ENCODE measurements at places on chromosomes 3 and 15.

DNA sequence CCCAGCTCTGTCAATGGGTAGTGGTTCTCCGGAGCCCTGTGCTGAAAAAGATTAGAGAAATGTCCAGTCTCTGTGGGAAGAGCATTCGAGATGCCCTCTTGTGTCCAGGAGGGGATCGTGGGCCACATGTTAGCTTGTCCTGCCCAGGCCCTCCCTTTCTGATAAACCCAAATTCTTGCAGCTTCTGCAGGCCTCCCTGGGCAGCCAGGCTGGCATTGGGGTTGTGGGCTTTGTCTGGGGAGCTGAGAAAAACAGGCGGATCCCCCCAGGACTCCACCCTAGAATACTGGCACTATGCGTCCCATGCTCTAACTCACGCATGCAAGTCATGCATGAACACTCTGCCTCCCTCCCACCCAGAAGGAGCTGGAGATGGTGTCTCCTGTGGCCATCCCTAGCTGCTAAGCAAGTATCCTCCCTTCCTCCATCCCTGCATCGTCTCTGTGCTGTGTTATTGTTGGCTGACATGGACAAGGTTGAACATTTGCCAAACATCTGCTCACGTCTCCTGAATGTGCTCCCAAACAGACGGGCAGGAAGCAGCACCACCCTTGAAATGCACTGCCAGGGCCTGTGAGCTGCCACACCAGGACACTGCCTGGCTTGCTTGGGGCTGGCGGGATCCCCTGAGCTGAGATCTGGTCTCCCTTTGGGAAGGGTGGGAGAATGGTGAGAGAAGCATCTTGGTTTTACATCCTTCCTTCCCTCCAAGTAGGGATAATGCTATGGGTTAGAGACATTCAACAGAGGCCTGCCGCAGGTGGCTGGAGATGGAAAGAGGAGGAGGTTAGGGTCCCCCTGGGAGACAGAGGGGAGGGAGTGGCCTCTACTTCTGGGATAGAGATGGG lies 26.5 kb downstream of the CFAP161 start:
- peak; percentile 65 for DNase-seq

DNA sequence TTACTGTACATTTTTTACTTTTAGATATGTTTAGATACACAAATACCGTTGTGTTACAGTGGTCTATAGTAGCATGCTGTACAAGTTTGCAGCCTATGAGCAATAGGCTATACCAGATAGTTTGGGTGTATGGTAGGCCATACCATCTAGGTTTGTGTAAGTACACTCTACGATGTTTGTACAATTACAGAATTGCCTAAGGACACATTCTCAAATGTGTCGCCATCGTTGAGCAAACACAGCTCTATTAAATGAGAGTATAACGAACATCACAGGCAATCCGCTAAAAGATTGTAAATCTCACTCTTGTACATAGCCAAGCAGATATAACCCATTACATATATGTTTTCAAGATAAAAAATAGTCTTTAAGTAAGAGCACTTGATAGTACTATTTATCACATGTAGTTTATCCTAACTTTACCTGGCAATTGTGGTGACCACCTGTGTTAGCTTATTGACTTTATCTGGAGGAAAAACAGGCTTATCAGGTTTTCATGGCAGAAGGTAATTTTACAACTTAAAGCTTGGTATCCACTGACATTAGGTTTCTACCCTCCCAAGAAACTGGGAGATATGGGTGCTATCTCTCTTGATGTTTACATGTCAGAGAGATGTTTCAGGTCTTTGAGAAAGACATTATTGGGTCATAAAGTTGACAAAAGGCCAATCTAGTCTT lies 898.7 kb downstream of the NSUN3 start:
- no peak for DNase-seq

- no peak for DNase-seq
Measured at GRCh38 chr15:64134345-64134829, 17.1 kb upstream of the SNX22 start.

- DNase-seq: no peak
Measured at GRCh38 chr3:32951410-32951811, at the start of gene CCR4. TSS of gene CCR4 (plus strand) at chr3:32951644. CDS start at chr3:32953423, 1,779 bp downstream.

DNA sequence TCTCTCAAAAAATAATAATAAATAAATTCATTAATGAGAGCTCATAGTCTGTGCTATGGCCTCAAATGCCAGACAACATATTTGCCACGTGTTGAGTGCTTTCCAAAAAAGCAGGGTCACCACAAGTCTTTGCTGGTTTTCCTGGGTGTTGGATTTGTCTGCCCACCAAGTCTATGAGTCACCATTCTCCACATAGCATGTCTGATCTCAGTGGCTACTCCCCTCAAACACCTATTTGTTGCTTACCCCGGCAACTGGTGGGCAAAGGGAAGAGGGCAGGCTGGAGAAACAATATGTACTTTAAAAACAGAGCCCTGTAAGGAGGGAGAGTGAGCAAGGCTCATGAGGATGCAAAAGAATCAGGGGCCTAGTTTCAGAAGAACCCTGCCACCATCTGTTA lies 120.0 kb upstream of the ARRDC4 start:
- DNase-seq: no peak

- no peak for DNase-seq
Measured at GRCh38 chr3:158718490-158719170, 13.6 kb downstream of the RARRES1 start.

DNA sequence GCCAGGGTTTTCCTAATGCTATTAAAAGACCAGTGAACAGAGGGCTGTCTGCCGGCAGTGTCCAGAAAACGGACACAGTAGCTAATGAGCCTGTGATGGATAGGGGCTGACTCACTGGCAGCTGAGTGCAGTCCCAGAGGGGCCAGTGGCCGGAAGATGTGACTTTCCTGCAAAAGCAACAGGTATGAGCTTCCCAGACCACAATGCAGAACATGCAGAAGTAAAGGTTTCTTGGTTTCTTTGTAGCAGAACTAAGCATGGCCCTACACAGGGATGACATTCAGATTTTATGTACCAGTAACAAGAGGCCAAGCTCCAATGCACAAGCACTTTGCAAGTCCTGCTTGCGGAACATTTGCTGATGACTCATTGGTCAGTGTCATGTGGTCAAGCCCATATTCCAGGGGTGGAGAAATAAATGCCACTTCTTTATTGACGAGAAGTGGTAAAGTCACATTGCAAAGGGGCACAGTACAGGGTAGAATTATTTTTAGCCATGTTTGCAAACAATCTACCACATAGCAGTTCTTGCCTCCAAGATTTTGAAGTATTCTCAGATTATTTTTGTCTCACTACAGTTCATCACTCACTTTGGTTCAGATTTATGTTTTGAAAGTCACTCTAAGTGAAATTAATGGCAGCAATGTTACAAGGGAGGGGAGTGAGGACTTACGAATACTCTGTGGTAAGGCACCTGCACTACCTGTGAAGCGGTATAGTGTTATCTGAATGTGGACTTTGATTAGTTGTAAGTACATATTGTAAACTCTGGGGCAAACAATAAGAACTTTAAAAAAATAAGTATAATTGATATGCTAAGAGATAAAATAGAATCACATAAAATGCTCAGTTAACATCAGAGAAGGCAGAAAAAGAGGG lies 263.3 kb downstream of the ABHD5 start:
- DNase-seq: no peak

- DNase-seq: no peak
Measured at GRCh38 chr15:85913461-85913860, 118.7 kb upstream of the KLHL25 start.

DNA sequence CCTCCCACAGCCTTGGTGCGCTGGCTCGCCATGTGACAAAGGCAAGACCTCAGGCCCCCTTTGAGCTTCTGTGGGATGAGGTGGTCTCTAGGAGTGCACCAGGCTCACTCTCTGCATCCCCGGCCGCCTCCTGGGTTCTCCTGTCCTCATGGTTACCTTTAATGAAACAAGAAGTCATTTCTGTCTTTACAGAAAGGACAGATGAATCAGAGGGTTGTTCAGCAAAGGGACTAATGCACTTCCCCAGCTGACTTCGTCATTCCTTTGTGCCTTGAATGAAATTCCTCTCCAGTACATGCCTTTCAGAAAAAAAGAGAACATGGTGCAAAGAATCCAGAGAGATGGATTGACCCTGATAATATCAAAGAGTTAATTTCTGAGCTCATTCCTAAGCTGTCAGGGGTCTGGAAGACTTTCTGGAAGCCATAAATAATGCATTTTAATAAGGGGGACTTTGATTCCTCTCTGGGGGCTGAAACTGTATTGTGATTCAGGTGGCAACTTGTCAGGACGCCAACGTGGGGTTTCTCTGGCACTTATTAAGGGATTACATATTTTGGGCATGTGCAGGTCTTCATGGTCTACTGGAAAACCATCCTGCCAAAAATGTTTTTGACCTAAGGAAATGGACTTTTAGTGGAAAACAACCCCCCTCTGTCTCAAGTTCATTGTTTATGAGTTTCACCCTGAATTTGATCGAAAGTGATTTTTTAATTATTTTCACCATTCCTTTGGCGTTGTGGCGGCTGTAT lies 122.7 kb downstream of the FBLN2 start:
- no peak for DNase-seq

- DNase-seq: no peak
Measured at GRCh38 chr3:13013566-13013965, 59.7 kb downstream of the IQSEC1 start.

DNA sequence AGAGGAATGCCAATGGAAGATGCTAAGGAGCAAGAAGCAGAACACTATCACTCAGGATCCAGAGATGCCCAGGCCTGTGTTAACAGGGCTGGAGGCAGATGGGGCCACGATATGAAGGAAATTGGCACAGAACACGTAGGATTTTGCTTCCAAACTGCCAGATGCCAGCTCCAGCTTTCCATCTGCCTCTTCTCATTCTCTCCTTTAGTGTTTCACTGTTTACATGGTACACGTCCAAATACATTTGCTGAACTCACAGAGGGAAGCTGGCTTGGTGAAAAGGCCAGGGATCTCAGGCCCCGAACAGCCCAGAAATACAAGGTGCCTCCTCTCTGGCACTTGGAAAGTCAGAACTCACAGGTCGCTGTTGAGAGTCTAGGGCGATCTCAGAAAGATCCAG lies 187.0 kb downstream of the NTRK3 start:
- DNase-seq: no peak

DNA sequence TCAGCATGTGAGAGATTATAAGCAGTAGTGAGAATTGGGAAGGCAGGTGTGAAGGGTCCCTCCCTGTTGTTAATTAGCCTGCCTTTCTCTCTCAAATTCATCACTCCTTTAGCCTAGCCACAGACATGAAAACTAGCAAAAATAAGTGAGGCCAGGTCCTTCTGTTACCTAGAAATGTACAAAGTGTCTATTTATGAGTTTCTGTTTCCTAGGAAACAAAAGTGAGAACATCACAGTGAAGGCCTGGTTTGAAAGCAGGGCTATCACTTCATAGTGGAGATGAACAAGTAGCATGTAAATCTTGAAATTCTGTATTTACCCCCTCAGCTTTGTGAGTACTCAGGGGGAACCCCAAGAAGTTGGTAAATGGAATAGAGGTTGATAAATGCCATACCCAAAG lies 78.2 kb upstream of the UMPS start:
- DNase-seq: no peak

- no peak for DNase-seq
Measured at GRCh38 chr15:52013151-52013791, 5.7 kb upstream of the MAPK6 start.

GRCh38 chr15:90315278-90315982 lies 36.7 kb upstream of the ZNF774 start:
- DNase-seq: peak; percentile 97

DNA sequence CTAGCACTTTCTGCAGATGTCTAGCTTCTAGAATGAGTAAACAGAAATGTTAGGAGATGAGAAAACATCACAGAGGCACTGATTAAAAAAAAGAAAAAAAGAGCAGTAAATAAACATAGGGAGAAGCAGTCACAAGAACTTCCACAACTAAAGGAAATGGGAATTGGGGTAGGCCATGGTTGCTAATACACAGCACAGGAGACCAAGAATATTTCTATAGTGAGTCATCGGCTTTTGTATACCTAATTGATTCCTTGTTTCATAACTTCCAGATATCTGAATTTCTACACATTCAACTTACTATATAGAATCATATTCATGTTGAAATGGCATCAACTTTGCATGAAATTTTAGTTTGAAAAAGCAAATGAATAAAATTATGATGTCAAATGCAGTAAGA lies 47.3 kb upstream of the TCF12 start:
- DNase-seq: no peak
